SIG-M5 (cell line): ENCODE measurements at places on chromosomes 5 and 9.

- no peak for DNase-seq
Observed at GRCh38 chr5:96024683-96025475, 63.2 kb upstream of the ELL2 start.

DNA sequence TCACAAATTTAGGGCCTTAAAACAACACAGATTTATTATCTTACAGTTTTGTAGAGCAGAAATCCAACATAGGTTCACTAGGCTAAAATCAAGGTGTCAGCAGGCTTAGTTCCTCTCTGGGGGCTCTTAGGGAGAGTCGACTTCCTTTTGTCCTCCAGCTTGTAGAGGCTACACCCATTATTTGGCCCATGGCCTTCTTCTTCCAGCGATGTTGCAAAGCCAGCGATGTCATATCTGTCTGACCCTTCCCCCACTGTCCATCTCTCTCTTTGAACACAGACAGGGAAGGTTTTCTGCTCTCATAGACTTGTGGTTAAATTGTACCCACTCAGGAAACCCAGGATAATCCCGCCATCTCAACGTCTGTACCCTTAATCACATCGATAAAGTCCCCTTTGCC is 60.3 kb upstream of the SHB start:
- no peak for DNase-seq

- DNase-seq, result no peak
Observed at GRCh38 chr5:179225387-179225786, 119.9 kb downstream of the ADAMTS2 start.

GRCh38 chr5:31651241-31651640 is 12.3 kb downstream of the PDZD2 start:
- DNase-seq, result no peak
